Eye (tissue), 1 donor: ENCODE measurements at places on chromosomes 13 and 19.

- no peak for DNase-seq
Observed at GRCh38 chr13:28744656-28745055, 25.9 kb upstream of the SLC46A3 start.

- DNase-seq: peak; percentile 37
Observed at GRCh38 chr13:73092829-73093228, 34.0 kb downstream of the KLF5 start.

DNA sequence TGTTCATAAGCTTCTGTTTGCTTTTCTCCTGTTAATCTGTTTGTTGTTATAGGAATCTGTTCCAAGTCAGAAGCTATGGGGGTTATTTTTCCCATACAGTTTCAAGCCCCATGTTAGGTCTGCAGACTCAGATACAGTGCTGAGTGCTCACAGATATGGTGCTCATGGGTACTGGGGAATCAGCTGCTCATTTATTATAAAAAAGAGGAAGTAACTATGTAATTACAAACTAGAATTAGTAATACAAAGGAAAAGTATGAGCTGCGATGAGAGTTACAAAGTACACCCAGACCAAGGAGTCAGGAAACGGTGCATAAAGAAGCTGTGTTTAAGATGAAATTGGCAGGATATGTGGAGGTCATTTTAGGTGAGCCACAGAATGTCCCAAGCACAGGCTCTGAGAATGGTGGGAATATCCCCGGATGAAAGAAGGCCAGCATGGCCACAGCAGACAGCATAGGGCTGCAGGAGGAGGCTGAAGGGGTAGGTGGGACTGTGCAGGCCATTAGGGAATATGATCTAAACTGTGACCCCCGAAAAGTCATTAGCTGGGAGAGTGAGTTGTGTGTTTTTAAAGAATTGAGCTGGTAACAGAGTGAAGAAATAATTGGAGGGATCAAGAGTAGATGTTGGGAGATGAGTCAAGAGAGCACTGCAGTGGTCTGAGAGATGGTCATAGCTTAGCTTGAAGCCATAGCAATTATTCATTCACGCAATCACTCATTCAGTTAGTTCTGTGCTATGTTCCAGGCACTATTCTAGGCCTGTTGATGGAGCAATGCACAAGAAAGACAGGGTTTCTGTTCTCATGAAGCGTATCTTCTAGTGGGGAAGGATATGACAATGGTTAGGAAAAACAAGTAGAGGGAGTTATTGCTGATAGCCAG is 177.4 kb upstream of the UBL3 start:
- no peak for DNase-seq

DNA sequence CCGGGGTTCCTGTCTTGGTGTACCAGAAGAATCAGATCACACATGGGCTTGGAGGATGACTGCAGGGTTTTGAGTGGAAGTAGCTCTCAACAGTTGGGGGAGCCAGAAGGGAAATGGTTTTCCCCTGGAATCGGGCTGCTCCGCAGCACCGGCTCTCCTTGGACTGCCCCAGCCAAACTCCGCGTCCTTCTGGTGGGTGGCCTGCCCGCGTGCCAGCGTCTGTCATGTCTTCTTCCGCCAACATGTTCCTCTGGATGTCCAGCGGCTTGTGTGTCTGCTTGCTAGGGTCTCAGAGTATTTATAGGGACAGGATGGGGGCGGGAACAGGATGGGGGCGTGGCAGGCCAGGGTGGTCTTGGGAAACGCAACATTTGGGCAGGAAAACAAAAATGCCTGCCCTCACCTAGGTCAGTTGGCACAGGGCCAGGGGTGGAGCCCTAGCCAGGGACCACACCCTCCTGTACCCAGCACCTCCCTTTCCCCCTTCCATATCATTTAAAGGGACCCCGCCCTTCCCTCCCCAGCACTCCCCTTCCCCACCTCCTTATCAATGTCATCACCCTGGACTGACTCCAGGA is 1.3 kb upstream of the ZNF30 start:
- no peak for DNase-seq

DNA sequence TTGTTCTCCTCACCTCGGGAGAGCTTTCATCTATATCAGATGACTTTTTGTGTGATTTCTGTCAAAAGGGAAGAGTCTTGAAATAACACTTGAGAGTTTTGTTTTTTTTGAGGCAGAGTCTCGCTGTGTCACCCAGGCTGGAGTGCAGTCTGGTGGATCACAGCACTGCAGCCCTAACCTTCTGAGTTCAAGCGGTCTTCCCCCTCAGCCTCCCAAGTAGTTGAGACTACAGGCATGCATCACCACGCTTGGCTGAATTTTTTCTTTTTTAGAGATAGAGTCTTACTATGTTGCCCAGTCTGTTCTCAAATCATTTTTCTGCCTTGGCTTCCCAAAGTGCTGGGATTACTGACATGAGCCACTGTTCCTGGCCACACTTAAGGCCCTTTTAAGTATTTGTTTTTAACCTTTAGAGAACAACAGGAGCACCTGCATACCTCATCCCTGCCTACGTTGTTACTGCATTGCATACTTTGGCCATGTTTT is 11.4 kb downstream of the NDFIP2 start:
- DNase-seq: no peak
